ENCODE measurements at places on chromosomes 4 and X.

DNA sequence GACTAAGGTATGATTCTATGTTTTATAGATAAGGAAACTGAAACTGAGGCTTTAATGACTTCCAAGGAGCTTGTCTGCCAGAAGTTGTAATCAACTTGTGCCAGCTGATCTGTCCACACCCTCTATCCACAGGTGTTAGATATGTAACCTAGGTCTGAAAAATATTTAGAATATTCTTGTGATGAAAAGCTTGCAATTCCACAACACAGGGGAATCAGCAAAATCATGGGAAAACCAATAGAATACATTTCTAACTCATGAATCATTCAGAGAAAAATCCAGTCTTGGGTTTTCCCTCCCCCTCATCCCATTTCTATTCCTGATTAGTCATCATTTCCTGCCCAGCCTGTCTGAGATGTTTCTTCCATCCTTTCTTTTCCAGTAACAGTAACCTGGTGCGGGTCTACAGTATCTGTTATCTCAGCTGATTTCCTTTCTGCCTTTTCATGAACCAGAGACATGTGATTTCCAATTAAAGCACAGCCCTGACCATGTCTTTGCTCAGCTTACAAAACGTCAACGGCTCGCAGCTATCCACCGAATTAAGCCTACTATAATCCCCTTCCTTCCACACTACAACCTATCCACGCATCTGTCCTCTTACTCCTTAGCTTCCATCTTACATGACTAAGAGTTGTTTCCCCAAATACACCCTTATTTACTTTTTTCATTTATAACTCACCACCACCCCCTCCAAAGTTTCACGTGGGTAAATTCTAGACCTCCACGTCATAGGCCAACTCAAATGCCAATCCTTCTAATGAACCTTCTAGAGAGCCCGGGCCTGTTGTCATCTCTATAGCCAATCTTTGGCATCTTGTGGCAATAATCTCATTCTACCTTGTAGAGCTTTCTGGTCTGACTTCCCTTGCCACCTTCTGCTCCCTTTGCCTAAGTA lies 961 bp upstream of the NOCT start:
- no peak for DNase-seq

DNA sequence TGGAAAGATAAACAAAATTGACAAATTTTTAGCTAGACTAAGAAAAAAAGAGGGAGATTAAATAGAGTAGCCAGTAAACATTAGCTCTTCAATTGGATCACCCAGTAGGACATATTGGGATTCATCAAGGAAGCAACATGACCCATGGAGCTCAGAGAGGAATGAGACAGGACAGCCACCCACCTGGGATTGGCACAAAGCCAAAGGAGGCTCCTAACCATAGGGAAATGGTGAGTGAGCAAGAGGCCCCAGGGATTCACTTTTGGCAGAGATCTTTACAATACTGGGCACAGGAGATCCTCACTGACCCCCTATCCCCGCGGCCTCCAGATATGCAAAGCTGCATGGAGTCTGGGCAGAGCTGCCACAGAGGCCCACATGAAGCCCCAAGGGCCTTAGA lies 34.8 kb upstream of the CXCL6 start:
- no peak for DNase-seq

- no peak for DNase-seq
These were observed 127.2 kb downstream of the AKAP4 start for GRCh38 chrX:50073601-50074000.

DNA sequence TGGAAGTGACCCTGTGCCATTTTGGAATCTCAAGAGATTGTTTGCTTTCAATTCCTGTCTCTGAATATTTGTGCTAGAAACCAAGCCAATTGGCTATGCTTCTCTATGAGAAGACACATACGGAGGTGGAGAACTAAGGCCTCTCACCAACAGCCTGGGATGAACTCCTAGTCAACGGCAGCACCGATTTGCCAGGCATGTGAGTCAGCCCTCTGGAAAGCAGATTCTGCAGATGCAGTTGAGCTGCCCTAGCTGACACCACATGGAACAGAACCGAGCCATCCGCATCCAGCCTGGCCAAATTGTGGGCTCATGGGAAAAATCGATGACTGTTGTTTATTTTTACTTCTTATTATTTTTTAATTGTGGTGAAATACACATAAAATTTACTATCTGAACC lies 58.2 kb upstream of the WDFY3 start:
- no peak for DNase-seq

DNA sequence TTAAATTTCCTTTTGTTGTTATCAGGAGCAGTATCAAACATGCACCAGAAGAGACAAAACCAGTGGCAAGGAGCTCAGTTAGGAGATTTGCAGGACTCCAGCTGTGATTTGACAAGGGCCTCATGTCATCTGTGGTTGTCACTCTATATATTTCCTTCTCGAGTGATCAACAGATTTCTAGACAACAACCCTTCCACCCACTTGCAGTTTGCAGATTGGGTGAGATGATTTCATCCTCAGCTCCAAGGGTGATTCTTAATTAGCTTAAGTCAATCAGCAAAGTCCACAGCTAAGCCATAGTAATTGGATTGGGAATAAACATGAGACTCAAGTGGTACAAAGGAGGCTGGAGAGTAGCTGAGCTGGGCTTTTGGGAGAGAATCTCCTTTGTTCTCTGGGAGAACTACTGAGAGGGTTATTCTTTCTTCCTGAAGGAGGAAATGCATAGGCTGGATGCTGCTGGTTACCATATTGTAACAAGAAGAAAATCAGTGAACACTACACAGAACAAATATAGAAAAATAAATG lies 192.8 kb downstream of the PPARGC1A start:
- DNase-seq = no peak

DNA sequence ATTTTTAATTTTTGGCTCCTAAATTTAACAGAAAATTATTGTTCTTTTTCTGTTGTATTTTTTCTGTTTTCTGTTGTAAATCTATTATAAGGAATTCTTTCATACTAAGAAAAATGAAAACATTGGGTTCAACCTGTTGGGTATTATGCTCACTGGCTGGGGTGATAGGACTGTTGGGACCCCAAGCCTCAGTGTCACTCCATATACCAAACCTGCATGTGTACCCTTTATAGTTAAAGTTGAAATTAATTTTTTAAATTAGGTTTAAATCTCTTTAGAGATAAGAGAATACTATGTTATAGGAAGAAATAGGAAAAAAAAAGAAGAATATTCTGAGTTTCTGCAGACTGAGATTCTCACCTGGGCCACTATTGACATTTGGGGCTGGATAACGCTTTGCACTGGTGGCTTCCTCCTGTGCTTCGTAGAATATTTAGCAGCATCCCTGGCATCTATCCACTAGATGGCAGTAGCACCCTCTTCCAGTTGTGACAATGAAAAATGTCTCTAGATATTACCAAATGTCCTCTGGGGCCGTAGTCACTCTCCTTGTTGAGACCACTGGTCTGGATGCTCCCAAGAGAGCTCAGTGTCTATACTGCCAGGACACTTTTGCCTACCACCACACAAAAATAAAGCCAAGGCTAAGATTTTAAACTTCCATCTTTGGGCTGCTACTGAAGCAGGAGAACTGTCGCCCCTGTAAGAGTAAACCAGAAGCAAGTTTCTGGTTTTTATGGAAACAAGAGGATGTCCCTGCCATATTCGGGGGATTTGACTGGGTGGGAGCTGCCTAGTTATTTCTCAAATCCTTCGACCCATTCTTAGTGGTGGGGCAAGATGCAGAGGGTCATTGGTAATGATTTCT lies 22.4 kb upstream of the CLTRN start:
- no peak for DNase-seq

GRCh38 chrX:77446908-77447652 lies at the start of gene FGF16:
TSS of gene FGF16 (plus strand) at chrX:77447389. CDS start at chrX:77447675, 286 bp downstream.
- no peak for DNase-seq

- DNase-seq = peak; percentile 2
These were observed 71.2 kb downstream of the SUPT20HL2 start for GRCh38 chrX:24242649-24243175.

DNA sequence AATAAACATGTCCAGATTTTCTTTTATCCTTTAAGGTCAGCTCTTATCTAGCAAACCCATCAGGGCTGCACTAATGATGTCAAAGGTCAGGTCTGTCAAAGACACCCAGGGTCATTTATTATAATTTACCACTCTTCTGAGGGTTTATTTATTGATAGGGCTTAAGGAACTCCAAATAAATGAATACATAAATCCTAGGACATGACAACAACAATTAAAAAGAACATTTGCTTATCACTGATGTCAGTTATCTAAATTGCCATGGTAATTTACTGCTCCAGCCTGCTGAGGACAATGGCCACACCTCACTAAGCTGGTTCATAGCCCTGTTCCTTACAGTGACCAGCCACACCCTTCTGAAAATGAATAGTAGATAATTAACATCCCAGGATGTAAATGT lies 317.1 kb downstream of the UNC5C start:
- DNase-seq = no peak

DNA sequence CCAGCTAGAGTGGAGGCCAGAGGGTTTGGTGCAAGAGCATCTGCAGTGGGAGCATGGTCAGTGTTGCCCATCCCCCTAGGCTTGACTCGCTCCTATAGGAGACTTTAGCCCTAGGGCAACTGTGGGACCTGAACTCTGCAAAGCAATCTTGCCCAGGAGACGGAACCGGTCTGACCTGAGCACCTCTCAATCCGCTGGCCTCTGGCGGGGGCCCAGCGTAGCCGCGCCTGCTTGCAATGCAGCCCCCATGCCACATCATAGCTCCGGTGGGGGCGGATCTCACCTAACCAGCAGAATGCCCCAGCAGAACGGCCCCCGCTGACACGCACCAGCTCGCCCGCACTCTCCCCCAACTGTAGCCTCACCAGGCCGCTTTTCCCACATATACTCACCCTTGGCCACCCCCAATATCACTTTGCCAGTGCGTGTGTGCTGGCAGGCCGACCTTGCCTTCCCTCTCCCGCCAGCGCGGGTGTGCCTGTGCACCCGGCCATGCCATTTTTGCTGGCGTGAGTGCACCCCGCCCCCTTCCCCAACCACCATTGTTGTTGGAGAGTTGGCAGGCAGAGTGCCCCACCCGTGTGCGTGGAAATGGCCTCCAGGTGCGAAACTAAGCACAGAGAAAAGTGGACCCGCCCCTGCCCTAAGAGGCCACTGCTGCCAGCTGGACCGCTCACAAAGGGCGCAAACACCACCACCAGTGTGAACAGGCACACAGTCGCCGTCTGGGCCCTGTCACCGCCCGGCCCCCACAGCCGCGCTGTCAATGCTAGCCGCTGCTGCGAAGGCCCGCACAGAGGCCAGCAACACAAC lies 5.8 kb downstream of the BEX4 start:
- DNase-seq = no peak
